ENCODE measurements at places on chromosomes 2 and 18. TPM values are rescaled to one million over a fixed set of nuclear protein-coding genes. Genes with fewer than 3 reads are reported as not detected.

DNA sequence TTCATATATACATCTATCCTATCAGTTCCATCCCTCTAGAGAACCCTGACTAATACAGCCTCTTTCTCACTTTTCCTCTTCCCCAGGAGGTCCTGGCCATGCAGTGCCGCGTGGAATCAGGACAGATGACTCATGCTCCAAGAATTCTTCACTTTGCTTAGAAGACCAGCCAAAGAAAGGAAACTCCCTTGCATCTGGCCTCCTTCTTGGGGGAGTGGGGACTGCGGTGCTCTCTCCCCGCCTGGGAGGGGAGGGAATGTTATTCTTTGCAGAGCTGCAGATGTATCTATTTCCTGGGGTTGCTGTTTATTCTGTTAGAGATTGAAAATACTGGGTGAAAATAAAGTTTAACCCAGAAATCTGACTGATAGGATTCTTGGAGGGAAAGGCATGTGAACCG, 111.5 kb upstream of the SH3BP4 start:
- H3K36me3 ChIP-seq = no peaks in the 10 kb centered on the region
- H3K4me1 ChIP-seq = no peaks in the 10 kb centered on the region
- no peaks in the 10 kb centered on the region for H3K27me3 ChIP-seq
- no peak for DNase-seq
- H3K4me3 ChIP-seq = no peak overlapping the region

DNA sequence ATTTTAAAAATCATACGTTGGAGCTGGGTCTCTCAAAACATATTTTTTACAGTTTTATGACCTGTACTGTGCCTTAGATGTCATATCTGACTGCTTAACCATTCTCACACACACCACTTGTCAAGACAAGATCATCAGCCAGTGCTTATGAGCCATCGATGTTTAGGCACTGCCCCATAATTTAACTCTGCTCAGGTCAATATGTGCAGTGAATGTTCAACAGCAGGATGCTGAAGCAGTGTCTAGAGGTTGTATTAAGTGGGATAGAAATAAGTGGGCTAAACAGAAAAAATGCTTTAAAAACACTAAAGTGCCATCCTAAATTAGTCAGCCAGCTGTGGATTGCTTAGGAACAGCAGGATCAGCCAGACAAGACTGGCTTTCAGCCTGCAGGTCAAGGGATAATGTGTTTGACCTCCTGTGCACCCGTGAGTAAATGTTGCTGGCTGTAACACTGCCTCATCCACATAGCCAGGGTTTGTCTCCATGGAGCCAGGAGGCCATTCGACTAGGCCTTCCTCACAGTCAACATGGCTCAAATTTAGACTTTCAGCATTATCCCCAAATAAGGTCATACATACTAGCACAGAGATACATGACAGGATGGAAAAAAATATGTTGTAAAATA, 139.0 kb upstream of the NXPH2 start:
- no peaks in the 10 kb centered on the region for H3K4me1 ChIP-seq
- DNase-seq = no peak
- no peaks in the 10 kb centered on the region for H3K27me3 ChIP-seq
- no peak overlapping the region for H3K4me3 ChIP-seq
- H3K36me3 ChIP-seq = no peaks in the 10 kb centered on the region
- H3K27ac ChIP-seq = no peak overlapping the region

DNA sequence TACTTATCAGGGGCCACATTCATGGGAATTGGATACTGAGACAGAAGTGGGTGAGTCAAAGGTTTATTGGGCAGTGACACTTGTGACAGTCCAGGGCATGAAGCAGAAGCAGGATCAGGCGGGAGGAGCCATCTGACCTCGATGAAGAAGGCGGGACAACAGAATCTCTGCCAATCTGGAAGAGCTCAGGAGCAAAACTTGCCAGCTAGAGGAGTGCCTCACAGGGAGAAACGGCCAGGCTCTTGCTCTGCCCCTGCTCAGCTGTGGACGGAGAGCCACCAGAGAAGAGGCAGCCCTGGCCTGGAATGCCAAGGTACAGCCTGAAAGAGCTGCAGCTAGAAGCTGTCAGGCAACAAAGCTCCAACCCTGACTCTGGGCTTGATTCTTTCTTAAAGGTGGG, 16.9 kb downstream of the DAW1 start:
- H3K27ac ChIP-seq = no peak overlapping the region
- no peaks in the 10 kb centered on the region for H3K36me3 ChIP-seq
- H3K27me3 ChIP-seq = no peaks in the 10 kb centered on the region
- no peak overlapping the region for H3K4me3 ChIP-seq
- no peak for DNase-seq

GRCh38 chr2:237982039-237982725, 15.4 kb downstream of the UBE2F start:
- no peak overlapping the region for H3K27ac ChIP-seq
- DNase-seq = no peak
- peaks cover 31% of the 10 kb centered on the region for H3K4me1 ChIP-seq
- no peaks in the 10 kb centered on the region for H3K36me3 ChIP-seq
- H3K4me3 ChIP-seq = no peak overlapping the region

DNA sequence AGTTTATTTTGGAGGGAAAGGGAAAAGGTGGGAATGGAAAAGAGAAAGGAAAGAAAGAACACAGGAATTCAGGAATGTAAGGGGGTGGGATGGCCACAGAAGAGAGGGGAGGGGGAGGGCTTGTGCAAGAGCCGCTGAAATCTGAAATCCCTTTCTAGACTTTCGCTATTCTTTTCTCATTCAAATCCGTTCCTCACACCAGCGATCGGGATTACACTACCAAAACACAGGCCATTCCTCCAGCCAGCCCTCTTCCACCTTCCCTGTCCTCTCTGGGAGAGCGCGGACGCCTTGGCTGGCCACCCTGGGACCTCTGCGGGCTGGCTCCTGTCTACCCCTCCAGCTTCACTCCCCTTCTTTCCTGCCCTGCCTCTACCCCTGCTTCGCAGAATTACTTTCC, 102.3 kb downstream of the CDCA7 start:
- H3K4me3 ChIP-seq = no peak overlapping the region
- H3K4me1 ChIP-seq = no peaks in the 10 kb centered on the region
- H3K36me3 ChIP-seq = no peaks in the 10 kb centered on the region
- DNase-seq = no peak

The SERPINB2 gene
- total RNA-seq = not detected

The TRABD2A gene
- 0.95 TPM for total RNA-seq

The RAD51AP2 gene
- total RNA-seq = not detected

The CIDEA gene
- total RNA-seq = not detected

The PDE6D gene
- 30.5 TPM for total RNA-seq
